NCI-H2029 (cell line): ENCODE measurements at places on chromosomes 2 and 18.

DNA sequence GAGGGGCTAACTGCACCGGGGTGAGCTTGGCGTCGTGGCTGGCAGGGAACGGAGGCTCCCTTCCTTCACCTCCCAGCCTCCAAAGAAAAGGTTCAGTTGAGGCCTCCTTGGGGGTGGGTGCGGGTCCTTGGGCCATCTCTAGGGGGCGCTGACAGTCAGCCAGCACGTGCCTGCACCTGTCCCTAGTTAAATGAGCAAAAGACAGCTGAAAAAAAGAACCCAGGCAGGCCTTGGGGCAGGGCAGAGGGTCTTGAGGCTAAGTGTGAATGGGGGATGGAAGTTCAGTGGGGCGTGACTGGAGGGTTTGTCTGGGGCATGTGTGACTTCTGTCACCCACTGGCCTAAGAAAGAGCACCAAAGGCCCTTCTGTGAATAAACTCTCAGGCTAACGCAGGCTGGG lies 56.4 kb downstream of the ZFP36L2 start:
- DNase-seq: no peak

- DNase-seq: no peak
Observed at GRCh38 chr2:118786746-118787145, 60.7 kb downstream of the EN1 start.

DNA sequence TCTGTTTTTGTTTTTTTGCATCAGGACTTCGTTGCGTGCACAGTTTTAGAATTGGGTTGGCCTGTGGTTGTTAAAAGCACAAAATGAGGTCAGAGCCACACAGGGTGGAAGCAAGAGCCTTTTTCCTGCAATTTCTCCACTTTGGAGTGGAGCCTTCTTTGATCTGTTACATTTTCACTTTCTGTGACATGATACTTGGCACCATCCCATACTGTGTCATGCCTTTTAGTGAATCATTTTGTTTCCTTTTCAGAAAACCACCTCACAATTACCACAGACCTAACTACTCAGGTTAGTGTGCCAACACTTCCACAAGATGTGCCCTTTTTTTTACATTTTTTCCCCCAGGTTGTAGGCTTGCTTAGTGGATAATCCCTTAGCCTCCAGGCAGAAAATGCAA lies 32.5 kb downstream of the MERTK start:
- no peak for DNase-seq

DNA sequence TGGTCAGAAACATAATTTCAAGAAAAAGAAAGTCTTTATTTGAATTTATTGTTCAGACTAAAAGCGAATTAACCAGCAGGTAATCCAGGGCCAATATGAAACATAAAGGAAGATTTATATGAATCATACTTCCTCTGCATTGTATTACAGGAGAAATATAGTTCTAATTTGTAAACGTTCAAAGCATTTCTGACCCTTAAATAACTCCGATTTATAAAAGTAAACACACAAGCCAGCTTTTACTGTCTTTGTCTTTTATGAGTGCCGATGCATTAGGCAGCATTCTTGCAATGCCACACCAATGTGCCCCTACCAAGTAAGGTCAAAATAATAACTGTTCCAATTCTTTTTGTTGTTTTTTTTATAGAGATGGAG lies 118.8 kb upstream of the RBBP8 start:
- no peak for DNase-seq

DNA sequence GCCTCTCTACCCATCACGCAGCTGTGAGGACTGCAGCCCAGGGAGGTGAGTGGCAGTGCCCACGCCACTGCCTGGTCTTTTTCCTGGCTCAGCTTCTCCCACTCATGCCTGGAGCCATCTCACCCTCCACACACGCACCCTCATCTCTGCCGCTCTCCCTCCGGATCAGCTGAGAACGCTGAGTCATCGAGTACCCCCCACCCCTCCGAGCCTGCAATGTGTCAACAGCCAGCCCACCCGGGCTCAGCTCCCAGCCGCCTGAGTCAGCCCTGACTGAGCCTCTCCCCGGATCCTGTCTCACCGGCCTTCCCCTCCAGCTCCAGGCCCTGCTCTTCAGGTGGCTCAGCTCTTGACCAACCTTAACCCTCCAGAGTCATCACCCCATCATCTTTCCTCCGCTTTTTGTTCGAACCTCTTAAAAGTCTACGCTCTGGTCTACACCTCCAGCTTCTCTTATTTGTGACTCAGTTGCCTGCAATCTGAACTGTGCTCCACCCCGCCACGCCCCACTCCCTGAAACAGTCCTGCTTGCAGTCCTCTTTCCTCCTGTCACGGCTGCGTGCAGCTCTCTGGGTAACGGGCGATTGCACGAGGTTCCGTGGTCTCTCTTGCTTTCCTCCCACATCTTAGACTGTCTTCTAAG lies 94.4 kb upstream of the ASAP2 start:
- no peak for DNase-seq

DNA sequence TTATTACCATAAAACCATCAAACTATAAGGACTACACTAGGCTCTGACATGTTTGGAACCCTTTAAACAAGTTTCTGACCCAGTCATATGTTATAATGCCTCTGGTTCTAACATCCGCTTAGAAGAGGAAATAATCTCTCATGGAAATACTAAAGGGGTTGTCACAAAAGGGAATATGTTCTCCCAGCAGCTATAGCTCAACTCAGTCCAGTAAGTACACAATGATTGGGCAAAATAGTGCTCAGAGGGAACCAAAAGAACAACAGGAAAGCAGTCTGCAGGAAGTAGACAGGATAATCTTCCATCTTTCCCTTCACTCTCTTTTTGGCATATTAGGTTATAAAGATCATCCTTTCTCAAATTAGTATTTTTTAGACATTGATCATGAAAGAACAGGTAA lies 4.3 kb downstream of the SRBD1 start:
- DNase-seq: no peak

DNA sequence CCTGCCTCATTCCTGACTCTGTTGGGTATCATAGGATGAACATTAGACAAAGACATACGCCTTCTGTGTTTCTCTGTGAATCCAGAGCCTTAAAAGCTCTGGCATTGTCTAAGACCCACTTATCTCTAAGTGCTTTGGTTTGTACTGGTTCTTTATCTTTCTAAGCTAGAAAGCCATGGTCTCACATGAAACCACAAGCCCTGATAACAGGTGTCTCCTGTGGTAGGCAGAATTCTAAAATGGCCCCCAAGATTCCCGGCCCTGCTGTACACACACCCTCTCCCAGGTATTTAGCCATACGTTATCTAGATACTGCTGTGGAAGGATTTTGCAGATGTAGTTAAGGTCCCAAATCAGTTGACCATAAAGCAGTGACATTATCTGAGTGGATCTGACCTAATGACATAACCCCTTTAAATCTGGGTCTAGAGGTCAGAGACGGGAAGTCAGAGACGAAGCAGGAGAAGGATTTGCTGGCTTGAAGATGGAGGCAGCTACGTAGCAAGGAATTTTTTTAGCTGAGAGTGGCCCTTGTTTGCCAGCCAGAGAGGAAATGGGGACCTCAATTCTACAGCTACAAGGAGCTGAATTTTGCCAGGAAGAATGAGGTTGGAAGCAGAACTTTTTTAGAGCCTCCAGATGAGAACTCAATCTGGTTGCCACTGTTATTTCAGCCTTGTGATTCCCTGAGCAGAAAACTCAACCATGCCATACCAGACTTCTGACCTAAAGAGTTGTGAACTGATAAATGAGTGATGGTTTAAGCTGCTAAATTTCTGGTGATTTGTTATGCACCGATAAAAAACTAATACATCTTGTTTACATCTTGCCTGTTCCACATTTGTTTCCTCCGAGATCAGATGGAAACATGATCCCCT lies 186.7 kb downstream of the CAMKMT start:
- no peak for DNase-seq

GRCh38 chr2:64137567-64137966 lies 6.7 kb downstream of the PELI1 start:
- DNase-seq: no peak

DNA sequence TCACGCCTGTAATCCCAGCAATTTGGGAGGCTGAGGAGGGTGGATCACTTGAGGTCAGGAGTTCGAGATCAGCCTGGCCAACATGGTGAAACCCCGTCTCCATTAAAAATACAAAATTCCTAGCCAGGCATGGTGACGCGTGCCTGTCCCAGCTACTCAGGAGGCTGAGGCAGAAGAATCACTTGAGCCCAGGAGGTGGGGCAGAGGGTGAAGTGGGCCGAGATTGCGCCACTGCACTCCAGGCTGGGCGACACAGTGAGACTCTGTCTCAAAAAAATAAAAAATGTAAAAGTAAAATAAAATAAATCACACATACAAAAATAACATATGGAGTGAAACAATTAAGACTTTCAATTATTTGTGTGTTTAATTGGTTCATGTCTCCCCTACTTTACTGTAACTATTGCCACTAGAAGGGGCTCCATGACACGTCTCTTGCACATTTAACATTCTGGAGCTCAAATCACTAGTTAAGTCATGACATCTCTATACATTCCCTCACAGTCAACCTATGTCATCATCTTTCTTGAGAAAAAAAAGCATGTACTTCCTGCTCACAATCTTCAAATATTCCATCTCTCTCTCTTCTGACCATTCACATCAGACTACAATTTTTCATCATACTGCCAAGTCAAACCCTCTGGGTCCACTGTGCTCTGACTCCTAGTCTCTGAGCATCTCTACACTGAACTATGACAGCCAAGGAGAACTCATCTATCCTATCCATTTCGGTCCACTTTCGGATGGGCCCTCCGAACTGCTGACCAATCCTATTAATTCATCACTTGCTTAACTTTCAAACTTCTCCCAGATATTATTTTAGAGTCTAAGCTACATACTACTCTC lies 6.7 kb downstream of the GFPT1 start:
- no peak for DNase-seq

- no peak for DNase-seq
Observed at GRCh38 chr2:119525614-119526013, 1.3 kb upstream of the SCTR start.

DNA sequence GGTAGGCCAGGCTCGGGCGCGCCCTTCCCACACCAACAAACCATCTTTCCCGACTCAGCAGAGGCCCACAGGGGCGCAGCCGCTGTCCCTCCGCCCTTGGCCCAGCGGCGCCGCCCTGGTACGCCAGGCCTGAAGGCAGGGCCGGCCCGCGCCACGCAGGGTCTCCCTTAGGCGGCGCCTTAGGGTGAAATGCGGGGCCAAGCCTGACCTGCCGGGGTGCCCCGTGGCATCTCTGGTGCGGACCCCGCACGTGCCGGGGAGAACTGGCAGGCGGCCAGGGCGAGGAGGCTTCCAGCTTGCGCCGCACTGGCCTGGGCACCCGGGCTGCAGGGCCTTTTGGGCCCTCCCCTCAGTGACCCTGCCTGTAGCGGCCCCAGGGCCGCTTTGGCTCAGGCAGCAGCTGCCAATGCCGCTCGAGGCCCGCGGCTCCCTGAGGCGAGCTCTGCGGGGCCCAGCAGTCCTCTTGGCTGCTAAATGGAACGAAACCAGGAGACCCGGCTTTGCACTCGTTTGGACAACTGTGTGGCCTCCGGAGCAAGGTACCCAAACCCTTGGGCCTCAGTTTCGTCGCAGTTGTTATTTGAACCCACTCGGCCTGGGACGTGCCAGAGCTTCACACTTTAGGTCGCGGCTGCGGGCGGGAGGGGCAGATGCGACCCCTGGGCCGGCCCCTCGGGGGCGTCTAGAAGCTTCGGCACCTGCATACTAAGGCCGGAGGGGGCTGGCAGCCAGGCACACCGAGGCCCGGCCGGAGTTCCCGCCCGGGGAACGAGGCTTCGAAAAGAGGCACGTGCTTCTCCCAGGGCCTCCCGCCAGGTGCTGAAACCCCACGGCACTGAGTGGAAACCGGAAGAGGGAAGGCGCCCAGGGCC lies 8.5 kb downstream of the OTX1 start:
- DNase-seq: no peak

DNA sequence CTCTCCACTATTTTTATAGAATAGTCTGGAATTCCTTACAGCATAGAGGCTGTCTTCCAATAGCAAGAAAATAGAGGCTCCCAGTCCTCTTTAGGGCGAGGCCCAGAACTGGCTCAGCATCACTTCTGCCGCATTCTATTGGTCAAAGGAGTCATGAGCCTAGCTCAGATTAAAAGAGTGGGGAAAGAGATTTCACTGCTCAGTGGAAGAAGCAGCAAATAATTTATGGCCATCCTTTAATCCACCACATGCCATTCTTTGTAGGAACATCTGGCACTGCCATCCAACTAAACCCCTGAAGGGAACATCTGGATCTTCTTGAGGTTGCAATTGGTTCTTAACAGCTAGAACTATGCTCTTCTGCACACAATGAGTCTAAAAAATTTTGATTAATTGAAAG lies 43.4 kb upstream of the NEUROD1 start:
- no peak for DNase-seq

DNA sequence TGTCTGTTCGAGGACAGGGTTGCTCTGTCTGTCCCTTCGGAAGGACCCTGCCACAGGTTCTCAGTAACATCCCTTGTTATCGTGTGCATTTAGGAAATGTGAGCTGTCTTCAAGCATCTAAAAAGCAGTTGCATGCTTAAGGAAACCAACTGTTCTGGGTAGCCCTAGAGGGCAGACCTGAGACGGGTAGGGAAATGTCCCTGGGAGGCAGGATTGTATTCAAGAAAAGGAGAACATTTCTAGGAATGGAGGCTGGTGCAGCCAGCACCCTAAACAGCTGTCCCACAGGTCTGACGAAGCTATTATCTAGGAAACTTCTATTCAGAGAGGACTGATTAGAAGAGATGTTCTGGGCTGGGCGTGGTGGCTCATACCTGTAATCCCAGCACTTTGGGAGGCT lies 414.2 kb downstream of the NBAS start:
- DNase-seq: no peak

GRCh38 chr2:98715812-98716451 lies 15.0 kb downstream of the MGAT4A start:
- no peak for DNase-seq

DNA sequence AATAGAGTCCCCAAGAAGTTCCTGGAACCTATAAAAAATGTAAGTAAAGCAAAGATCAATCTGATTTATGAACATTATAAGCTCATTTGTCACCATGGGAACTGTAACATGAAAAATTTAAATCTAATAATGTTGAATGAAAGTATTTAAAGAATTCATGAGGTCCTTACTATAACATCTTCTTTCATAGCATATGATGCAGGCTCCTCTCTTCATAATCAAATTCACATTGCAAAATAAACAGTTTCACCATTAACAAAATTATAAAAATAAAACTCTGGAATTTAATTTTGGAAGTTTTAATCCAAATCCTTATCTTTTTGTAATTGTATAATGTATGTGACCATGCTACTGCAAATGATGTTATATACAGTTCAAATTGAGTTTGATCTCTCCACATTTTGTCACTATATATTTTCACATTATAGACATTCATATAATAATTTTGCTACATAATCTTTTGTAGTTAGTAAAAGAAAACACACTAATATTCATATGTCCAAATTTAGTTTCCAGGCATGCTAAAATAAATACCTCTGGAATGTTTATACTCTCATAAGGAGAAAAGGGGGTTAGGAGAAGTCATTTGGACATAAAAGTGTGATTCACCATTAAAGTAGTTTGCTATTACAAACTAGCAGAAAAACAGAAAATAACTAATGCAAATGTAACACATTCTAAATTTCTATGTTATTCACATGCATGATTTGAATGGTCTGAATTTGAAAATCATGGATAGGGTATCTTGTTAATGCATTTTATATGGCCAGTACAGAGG lies 954.1 kb downstream of the DSC3 start:
- DNase-seq: no peak
